ENCODE measurements at places on chromosomes 12 and 14.
A peak's percentile ranks its signal among the peaks of the same experiment; 100 is the strongest.

GRCh38 chr14:69580009-69580577 lies 5.4 kb upstream of the CCDC177 start:
- DNase-seq, result peak; percentile 9

DNA sequence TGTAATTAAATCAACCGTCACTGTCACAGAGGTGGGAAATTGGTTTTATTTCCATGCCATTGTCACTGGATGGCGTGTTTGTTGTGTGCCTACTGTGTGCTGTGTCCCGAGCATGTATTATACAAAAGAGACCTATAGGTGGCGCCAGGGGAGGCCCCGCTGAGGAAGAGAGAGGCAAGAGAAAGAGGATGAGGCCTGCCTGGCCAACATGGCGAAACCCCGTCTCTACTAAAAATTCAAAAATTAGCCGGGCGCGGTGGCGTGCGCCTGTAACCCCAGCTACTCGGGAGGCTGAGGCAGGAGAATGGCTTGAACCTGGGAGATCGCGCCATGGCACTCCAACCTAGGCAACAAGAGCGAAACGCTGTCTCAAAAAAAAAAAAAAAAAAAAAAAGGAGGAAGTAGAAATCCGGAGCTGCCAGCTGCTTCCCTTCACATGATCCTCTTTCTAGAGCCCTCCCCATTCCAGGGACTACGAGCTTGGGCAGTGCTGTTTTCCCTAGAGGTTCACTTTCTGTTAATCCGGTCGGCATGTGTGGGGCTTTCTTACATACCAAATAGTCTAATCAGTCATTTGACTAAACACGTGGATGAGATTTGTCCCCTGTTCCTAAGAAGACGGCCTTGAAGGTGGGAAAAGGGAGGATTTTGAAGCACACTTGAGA lies 6.4 kb upstream of the CCDC175 start:
- DNase-seq, result no peak

- DNase-seq, result no peak
These were observed 66.6 kb downstream of the CLMN start for GRCh38 chr14:95253039-95253630.

- DNase-seq, result peak; percentile 28
These were observed 9.3 kb downstream of the KRAS start for GRCh38 chr12:25241167-25242020.

- DNase-seq, result peak; percentile 80
These were observed 2.4 kb upstream of the CFAP54 start for GRCh38 chr12:96486751-96487613.

DNA sequence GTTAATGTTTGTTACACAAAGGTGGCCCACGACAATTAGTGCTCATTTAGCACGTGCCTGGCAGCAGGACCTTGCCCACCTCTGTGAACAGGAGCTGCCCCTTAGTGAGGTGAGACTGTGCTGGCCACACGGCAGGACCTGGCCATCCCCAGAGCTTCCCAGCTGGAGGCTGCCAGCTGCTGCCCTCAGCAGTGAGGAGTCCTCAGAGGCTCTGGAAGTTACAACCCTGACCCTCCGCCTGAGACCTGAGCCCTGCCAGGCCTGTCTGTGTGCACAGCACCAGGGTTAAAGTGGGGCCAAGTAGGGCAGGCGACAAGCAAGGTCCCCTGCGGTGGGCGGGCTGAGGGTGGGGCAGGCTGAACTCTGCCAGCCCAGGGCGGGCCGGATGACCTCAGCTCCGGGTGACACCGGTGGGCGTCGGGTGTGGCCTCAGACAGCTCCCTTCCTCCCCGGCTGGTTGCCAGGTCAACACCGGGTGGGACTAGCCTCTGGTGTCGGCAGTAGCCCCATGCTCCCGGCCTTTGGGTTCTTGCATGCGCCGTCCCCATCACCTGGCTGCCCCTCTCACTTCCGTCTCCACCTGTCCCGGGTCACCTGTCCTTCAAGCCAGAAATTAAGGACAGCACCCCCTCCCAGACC lies 9.2 kb upstream of the LBHD2 start:
- DNase-seq, result peak; percentile 32

DNA sequence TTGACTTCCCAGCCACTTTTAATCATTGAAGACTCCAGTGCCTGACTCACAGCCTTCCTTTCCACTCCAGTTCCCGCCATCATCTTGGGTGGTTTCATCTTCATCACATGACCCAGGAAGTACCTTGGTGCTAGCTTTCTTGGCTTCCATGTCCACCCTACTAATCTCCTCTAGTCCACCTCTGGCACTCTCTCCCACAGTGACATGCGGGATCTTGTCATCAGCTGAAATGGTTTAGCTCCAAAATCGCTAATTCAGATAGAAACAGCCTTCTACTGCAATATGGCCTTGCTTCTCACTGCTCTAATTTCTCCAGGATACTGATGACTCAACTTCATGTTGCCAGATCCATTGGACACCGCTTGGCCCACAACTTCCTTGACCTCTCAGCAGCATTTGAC lies 24.5 kb downstream of the WDR20 start:
- peak; percentile 11 for DNase-seq

DNA sequence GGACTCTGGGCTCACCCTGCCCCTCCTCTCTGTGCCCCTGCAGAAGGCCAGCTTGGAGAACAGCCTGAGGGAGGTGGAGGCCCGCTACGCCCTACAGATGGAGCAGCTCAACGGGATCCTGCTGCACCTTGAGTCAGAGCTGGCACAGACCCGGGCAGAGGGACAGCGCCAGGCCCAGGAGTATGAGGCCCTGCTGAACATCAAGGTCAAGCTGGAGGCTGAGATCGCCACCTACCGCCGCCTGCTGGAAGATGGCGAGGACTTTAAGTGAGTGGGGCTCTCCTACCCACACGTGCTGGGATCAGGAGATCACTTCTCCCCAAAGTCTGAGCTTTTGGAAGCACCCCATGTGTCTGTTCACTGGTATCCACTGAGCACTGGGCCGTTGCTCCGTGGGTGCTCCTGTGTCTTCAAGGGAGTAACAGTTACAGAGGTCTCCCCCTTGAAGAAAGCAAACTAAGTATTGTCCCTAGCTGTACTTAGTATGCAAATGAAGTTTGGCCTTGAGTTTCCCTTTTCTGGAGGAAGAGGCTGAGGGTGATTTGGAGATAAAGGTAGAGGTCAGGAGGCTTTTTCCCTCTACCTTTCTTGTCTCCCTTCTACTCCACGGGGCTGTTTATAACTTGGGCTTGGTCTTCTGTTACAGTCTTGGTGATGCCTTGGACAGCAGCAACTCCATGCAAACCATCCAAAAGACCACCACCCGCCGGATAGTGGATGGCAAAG lies 3.3 kb downstream of the KRT18 start:
- no peak for DNase-seq

DNA sequence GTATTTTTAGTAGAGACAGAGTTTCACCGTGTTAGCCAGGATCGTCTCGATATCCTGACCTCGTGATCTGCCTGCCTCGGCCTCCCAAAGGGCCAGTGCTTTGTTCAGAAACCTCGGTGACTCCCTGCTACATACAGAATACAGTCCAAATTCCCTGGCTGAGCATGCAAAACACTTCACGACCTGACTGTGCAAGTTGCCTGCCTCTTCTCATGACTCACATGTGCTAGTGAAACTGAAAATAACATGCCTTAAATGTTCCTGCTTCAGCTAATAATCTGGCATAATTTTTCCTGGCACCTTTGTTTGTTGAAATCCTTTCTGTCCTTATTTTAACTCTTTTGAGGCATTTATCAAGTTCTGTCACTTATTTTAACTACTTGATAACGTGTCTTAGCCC lies 8.2 kb downstream of the DMAC2L start:
- DNase-seq, result no peak

- DNase-seq, result no peak
These were observed 255.1 kb upstream of the TMPO start for GRCh38 chr12:98260276-98260675.

DNA sequence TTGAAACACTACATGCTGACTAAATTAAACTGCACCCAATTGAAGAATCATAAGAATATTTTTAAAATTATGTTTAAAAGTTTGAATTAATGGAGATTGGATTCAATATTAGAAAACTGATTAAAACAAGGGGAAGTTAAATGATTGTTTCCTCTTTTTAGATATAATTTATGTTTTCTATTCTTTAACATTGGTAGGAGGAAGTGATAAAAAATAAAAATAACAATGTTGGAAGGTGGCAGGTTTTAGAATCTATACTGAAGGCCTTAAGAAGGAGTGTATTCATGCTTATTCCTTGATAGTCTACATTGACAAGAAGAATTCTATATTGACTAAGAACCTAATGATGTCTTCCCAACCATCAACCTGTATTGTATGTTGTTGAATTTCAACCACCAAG lies 168.1 kb downstream of the PDZRN4 start:
- DNase-seq, result no peak

- no peak for DNase-seq
These were observed 4.6 kb downstream of the SERPINA1 start for GRCh38 chr14:94383777-94384176.

DNA sequence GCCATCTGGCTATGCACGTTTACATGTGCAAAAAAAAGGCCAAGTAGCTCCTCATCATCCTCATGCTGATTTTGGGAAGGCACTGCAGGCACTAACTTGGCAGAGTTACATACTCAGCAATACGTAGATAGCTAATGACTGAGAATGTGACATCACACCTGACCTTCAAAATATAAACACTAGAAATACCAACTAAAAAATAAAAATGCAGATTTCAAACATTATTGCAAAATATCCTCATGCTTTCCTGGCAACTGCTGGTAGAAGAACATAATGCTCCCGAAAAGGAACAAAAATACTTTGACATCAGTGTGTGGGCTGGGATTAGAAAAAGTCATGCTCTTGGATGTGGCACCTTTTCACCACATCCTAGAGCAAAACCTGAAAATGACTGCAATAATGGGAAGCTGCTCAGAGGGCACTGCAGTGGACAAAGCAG lies 153.2 kb upstream of the ABCD2 start:
- DNase-seq, result no peak

- no peak for DNase-seq
These were observed 379.4 kb downstream of the RPS29 start for GRCh38 chr14:49206828-49207227.

GRCh38 chr12:54413284-54414190 lies 5.5 kb downstream of the ITGA5 start:
- peak; percentile 64 for DNase-seq

DNA sequence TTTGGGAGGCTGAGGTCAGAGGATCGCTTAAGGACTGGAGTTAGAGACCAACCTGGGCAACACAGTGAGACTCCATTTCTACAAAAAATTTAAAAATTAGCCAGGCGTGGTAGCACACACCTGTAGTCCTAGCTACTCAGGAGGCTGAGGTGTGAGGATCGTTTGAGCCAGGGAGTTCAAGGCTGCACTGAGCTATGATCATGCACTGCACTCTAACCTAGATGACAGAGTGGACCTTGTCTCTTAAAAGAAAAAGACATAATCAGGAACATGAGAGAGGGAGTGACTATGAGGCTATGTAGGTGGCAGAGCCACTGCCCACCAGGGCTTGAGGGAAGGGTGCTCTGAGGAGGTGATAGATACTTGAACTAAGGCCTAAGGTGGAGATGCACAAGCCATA lies 49.2 kb upstream of the PLXNC1 start:
- DNase-seq, result no peak

- DNase-seq, result no peak
These were observed 99.1 kb upstream of the PPP4R3A start for GRCh38 chr14:91609161-91609560.

DNA sequence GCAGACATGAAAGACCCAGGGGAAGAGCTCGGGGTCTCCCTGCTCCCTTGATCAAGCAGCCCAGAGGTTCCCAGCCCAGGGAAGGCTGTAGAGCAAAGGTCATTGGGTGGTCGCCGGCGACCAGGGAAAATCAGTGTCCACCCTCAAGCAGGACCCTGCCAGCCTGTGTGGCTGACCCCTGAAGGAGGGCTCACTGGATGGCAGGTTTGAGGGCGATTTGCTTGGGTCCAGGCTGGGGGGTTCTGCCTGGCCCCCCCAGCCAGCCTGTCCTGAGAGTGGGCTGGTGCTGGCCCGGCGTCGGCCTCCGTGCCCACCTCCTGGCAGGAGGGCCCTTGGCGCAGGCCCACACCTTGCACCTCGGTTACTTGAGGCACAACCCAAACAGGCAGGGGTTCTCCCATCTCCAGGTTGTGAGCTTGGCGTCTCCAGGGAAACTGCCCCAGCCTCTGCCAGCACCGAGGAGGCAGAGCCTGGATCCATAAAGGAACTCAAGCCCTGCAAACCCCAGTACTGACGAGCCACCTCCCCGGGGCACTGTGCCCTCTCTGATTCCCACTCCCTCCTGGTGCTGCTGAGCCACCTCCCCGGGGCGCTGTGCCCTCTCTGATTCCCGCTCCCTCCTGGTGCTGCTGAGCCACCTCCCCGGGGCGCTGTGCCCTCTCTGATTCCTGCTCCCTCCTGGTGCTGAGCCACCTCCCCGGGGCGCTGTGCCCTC lies 329.0 kb upstream of the SFSWAP start:
- no peak for DNase-seq

DNA sequence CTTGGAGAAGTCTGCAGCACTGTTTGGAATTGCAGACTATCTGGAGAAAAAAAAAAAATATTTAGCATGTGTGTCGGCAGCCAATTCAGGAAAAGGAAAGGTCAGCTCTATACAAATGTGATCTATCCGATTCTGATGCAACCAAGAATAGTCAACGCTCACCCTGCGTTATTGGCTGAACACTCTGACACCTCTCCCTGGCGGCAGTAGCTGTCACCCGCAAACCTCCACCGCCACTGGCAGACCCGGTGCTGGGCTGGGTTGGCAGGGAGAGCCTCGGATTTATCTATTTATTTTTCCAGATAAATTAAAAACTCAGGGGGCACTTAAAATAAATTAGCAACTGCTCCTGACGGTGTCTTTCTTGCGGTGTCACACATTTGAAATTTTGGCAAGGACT lies 409.7 kb downstream of the VRK1 start:
- DNase-seq, result no peak

GRCh38 chr12:47307680-47308399 lies 228.1 kb upstream of the AMIGO2 start:
- DNase-seq, result peak; percentile 79

DNA sequence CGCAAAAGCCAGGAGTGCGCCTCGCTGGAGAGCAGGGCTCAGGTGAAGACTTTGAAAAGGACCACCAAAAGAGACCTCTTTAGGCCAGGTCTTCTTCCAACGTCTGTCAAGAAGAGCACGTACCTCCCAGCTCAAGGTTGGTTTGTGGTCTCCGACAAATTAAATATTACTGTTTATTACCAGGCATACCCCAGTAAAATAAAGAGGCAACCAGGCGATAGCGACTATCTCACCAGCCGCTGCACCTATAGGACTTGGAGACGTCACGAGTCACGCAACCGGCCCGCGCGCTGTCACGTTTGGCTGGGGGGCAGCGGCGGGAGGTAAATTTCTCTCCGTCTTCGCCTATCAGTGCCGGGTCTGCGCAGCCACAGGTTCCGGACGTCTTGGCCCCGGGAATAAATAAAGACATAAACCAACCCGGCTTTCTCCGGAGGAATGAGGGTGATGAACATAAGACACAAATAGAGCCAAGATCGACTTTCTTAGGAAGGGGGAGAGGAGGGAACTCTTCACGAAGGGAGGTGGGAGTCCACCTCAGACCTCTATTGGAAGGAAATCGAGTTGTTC lies 2.0 kb upstream of the TBX5 start:
- DNase-seq, result no peak

DNA sequence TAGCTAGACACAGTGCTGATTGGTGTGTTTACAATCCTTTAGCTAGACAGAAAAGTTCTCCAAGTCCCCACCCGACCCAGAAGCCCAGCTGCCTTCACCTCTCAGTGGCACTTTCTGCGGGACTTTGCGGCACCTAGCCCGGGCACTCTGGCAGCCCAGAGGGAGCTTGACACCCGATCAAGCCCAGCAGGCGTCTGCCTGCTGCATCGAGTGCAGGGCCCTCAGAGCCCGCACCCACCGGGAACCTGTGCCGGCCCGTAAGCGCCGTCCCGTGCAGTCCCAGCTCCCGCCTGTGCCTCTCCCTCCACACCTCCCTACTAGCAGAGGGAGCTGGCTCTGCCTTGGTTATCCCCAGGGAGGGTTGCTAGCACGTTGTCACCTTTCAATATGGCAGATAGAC lies 631.0 kb upstream of the STXBP6 start:
- no peak for DNase-seq

All from A172 (cell line).